ENCODE measurements at places on chromosomes 6 and 20.

- no peak for DNase-seq
Measured at GRCh38 chr6:89260310-89260709, 43.2 kb upstream of the GABRR1 start.

GRCh38 chr20:17969278-17969883 lies 563 bp downstream of the MGME1 start:
- DNase-seq = no peak

DNA sequence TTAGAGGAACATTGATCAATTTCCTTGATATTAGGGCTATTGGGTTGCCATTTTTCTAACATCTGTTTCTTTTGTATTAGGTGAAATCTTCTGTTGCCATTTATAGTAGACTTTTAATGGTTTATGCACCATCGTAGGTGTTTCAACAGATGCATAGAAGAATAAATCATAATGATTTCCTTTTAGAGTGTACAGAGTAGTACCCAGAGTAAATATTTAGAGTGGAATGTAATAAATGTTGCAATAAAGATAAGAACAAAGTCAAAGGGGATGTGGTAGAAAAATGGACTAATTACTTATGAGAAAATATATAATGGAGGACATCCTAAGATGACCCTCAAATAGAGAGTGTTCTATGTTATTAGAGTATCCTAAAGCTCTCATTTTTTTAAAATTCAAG lies 643.0 kb upstream of the CITED2 start:
- no peak for DNase-seq

DNA sequence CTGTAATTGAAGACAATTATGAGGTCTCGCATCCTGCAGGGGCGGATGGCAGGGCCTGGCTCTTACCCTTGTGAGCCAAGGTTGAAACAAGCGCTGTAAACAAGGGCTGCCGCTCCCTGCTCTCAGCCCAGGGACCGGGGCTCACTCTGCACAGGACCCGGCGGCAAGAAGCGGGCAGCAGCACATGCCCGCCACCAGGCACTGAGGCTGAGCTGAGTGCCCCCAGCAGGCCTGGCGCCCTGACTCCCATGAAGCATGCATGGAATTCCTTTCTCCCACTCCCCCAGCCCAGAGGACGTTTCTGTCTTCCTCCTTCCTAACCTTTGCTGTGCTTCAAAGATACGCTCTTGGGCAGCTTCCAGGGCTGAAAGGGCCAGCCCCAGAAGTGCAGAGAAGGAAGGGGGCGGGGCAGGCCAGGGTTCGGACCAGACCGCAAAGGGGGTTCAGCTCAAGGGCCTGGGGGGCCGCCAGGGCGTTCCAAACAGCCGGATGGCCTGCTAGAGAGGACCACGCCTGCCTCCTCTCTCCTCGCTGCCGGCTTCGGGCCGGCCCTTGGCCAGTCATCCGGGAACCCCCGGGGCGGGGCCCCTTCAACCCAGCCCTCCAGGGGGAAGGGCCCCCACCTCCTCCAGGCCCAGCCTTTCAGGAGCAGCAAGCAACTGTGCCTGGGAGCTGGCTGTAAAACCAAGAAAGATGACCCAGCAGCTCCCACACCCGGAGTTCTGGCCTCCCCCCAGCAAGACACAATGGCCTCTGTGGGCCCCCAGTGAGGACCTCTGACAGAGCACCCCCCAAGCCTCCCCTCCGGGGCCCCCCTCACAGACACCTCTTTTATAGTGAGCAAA lies 109.9 kb downstream of the NOL4L start:
- DNase-seq = peak; percentile 98

DNA sequence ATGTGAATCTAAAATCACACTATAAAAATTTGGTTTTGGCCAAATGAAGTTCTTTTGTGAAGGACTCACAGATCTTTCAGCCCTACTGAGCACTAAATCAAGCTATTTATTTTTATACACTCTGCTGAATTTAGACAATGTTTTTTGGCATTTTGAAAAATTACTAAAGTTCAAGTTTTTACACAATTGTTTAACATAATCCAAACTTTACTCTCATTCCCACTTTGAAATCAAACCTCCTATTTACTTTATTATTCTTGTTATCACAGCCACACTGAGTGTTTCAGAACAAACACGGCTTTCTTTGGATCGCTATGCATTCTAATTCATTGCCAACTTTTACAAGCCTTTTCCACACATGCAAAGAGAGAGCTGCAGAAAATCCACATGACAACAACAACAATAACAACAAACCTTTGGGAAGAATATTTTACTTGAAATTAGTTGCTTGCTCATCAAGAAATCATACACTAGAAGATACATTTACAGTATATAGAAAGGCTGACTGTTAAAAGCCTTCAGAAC lies 49.1 kb upstream of the TMEM30A start:
- no peak for DNase-seq

DNA sequence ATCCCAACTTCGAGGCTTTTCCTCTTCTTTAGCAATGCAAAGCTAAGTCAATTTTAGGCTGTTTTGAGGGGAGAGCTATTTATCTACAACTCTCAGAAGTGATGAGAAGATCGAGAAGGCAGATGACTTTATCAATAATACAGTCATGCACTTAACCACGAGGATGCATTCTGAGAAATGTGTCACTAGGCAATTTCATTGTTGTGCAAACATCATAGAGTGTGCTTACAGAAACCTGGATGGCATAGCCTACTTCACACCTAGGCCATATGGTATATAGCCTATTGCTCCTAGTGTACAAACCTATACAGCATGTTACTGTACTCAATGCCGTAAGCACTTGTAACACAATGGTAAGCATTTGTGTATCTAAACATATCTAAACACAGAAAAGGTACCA lies 66.6 kb downstream of the PRND start:
- no peak for DNase-seq

DNA sequence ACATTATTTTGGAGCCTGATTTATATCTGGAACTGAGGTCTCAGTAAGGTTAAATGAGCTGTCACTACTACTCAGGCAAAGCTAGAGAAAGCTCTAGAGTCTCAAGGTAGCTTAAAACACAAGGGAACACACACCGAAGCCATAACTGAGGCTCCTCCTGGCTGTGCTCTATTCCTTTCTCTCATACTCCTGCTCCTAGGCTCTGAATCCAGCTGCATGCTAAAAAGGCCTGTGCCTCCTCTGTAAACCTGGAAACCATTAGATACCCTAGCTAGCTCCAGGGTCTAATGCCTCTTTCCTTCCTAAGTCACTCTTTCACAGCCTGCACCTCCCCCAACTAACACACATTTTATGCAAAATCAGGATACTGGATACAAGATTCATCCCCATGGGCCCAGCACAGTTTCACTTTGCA lies 17.1 kb downstream of the RIPOR2 start:
- DNase-seq = no peak

DNA sequence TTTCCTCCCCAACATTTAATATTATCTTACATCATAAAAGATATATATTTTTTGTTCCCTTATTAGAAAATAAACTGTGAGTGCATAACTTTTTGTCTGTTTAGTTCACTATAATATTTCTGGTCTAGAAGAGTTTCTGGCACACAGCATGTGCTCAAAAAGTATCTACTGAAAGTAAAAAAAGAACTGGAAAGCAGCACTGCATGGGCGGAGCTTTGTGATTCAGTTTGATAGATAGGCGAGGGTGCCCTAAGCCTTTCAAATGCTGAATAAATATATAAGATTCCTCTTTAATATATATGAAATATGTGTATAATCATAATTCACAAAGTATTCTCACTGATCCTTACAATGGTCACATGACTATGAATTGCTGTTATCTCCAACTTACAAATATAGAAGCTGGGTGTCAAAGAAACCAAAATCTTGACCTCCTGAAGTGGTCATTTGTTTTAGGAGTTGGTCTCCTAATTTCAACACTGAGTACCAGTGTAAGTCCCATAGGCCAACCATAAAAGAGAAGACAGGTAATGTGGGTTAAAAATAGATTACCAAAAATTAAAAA lies 50.8 kb downstream of the OR2B2 start:
- DNase-seq = no peak

DNA sequence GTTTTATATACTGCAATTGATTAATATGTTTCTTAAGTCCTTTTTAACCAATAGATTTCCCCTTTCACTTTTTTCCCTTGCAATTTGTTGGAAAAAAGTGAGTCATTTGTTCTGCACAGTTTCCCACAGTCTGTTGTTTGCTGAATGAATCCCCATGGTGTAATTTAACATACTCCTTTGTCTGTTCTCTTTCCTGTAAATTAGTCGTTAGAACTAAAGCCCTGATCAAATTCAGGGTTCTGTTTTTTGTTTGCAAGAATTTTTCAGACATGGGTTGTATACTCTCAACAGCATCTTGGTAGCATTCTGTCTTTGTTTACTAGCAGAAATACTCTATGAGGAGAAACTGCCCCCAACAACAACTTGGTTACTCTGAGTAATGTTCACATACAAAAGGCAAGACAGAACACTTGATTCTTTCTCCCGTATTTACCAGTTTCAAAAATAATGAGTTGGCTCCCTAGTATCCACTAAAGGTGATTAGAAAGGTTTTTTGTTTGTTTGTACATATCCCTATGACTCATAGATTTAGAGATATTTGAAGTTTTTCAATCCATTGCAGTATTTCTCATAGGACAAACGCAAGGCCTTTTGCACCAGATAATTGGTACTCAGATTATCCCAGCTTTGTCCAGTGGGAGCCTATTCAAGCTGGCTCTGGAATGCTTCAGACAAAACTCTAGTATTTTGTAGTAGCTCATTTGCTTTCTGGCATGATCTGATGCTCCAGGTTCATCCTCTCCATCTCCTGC lies 16.5 kb downstream of the BLOC1S5 start:
- DNase-seq = peak; percentile 86

DNA sequence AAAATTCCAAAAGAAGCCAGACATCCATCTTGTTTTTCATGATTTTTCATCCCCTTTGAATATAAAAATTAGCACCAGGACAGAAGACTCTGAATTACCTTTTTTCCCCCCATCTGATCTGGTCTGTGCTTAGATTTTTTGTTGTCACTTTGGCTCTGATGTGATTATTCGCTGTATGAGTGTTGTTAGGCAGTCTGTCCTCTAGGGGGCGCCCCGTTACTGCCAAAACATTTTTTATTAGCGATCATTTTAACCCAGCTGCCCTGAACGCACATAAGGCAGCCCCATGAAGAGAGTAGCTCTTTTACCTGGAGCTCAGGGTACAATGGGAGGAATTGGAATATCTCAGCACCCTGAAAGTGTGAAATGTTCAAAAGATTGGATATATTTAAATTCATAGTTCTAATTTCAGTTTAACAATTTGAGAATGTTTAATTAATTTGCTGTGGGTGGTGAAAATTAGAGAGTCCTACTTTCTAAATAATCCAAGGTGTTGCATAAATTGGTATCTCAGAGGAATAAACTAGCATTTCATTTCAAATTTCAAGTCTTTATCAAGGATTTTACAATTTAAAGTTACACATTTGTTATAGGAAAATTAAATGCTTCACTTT lies 60.8 kb downstream of the PRPH2 start:
- peak; percentile 69 for DNase-seq

DNA sequence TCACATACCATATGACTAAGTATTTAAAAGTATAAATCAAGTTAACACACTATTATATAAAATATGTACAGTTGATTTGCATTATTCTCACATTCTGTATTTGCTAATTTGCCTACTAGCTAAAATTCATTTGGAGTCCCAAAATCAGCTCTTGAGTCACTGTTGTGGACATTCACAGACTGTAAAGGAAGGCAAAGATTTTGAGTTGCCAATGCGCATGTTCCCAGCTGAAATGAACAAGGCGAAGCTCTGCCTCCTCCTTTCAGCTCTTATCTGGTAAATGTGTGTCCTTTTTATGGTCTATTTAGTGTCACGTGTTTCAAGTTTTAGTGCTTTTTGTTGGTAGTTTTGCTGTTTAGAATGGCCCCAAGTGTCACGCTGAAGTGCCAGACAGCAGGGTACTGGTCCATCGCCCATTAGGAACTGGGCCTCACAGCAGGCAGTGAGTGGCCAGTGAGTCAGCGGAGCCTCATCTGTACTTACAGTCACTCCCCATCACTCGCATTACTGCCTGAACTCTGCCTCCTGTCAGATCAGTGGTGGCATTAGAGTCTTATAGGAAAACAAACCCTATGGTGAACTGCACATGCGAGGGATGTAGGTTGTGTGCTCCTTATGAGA lies 87.2 kb upstream of the ADTRP start:
- peak; percentile 41 for DNase-seq

DNA sequence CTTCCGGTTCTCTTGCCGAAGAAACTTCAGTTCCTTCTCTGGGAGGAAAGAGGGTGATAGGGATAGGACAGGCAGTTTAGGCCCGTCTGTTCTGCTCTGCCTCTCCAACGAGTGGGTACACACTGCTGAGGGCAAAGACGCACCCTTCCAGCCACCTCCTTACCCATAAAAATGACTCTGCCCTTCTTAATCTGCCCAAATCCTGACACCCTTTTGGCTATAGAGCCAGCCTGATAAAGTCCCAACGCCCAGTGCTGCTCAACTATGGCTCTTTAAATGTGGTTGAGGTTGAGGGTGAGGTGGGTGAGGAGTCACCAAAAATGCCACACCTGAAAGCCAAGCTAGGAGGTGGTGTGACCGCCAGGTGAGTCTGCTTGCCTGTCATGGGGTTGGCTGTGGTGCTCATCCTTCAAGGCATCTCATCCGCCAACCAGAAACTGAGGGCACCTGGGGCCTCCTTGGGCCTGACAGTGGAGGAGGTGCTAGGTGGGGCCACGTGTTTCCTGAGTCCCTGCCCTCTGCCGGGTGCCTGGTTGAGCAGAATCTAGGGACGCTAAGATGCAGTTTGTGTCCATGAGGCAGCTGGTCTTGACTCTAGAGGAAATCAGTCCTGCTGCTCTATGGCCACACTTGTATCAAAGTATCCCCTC lies 16.3 kb downstream of the CCDC167 start:
- DNase-seq = no peak

DNA sequence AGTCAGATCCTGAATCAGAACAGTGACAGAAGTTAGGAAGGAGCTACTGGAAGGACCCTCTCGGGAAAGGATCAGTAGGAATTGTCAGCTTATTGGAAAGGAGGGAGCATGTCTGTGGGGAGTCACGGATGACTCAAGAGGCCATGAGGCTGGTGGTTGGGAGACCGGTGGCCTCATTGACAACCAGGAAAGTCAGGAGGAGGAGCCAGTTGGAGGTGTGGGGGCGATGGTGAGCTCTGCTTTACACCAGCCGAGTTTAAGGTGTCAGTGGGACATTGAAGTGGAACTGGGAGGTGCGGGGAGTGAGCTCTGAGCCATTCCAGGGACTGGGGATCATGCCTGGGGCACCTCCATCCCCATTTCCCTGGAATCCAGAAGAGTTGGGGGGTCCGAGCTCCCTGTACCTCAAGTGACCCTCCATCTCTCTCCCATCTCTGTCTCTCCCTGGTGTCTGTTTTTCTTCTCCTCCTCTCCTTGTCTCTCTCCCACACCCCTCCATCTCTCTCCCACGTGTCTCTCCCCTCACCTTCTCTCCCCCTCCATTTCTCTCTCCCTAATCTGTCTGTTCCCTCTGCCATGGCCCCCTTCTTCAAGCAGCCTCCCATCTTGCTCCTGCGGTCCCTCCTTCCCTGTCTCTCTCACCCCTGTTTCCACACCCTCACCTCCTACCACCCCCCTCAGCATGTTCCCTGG lies 14.3 kb upstream of the ZBTB9 start:
- no peak for DNase-seq

GRCh38 chr20:56788671-56789610 lies 159.8 kb downstream of the TFAP2C start:
- peak; percentile 23 for DNase-seq
